Activated T-cell treated with anti-CD3 and anti-CD28 coated beads for 48 hours (primary cell): ENCODE measurements at places on chromosomes 5 and 9.

DNA sequence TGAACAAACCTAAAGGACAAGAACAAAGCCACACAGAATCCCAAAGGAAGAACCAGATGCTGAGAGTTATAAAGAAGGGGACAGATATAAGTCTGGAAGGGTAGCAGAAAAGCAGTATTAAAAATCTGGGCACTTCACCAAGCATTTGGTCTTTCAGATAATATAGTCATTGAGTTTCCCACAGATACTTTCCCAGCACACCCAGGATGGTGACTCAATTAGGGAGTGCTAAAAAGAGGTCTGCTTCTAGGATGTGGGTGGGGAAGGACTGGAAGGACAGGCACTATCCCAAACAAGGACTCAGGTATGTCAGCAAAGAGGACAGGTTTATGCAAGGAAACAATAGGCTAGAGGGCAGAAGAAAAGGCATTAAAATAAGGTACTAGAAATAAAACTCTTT, 59.3 kb downstream of the DIAPH1 start:
- no peak for DNase-seq

DNA sequence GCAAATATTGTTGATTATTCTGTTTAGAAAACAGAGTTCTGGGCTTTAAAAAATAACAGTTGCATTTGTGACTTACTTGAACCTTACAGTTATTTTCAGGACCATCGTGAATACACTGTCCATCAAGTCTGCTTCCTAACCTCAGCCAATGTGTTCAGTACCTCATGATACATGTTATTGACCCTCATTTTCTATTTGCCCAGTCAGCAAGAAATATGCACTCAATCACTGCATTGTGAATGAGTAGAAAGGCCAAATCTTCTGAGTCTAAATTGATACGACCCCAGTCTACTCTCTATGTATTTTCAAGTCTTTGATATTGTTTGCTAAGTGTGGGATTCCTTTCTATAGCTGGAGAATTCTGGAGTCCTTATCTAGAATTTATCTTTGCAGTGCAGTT, 156.2 kb downstream of the RAB3C start:
- no peak for DNase-seq

GRCh38 chr5:174483411-174483810, 241.0 kb upstream of the MSX2 start:
- DNase-seq = no peak

DNA sequence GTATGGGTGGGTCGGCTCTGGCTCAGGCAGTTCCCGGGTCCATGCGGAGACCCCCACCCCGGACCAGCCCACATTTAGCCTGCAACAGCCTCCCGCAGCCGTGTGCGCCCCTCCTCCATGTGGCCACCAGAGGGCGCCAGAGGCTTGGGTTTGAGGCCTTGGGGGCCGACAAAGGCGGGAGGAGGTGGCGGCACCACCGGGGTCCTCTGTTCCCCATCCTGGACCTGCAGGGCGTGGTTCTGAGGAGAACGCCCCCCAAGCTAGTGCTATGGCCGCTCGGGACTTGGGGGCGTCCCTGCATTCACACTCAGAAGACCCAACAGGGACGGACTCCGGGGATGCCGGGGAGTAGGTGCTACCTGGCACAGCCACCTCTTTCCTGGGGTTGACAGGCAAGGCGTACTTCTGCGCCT, 16.5 kb downstream of the ASS1 start:
- DNase-seq = peak; percentile 65

DNA sequence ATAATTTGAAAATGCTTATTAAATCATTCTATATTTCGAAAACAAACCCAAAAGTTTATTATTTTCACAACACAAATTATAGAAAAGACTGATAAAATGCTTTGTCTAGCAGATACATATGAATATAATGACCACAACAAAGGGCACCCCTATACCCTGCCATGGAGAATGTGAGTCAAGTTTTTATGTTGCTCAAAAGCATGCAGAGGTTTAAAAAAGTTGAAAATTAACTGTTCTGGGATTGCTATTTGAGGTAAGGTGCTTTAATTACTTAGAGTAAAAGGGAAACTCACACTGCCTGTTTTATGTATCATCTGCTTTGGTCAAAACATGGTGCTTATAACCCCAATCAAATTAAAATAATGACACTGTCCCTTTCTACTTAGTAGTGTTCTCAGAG, 41.0 kb downstream of the MLANA start:
- DNase-seq = no peak

DNA sequence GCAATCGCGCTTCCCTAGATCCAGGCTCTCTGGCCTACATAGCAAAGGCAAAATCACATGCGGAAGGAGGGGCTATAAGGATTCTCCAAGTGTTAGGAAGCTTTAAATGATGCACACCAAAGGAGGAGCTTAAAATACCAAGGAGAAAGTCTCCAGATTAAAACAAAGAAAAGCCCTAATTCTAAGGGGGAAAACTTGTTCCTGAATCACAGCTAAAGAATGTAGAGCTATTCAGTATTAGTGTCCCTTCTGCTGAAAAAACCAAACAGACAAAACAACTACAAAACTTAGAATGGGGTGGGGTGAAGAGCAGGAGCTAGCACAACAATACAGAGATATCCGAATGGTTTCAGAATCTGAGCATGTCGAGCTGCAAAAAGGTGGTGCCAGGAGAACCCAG, 213.7 kb downstream of the DCP2 start:
- no peak for DNase-seq

DNA sequence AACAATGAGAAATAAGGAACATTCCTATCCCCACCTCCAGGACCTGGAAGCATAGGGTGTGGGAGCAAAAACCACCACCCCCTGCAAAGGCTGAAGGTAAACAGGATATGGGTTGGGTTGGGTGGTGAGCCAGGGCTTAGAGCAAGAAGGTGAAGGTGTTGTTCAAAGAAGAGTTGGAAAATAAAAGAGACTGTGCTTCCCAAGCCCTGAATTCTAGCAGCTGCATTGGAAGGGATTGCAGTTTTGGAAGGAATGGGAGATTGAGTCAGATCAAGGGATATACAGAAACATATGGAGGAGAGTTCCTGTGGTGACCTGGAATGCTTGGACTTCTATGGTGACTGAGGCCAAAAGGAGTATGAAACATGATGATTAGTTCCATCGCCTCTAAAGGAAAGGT, 24.7 kb upstream of the MTAP start:
- no peak for DNase-seq

GRCh38 chr5:57184322-57184721, 10.5 kb downstream of the GPBP1 start:
- no peak for DNase-seq

DNA sequence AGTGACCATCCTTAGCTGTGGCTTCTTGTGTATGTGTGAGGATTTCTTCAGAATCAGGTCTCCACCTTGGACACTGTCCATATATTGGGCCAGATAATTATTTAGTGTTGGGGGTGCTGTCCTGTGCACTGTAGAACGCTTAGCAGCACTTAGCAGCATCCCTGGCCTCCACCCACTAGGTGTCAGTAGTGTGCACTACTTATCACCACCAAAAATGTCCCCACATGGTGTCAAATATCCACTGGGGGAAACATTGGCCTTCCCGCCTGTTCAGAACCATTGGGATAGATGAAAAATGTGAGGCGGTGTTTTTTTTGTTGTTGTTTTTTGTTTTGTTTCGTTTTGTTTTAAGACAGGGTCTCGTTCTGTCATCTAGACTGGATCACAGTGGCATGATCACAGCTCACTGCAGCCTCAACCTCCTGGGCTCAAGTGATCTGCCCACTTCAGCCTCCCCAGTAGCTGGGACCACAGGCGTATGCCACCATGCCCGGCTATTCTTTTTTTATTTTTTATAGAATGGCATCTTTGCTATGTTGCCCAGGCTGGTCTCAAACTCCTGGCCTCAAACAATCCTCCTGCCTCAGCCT, 67.7 kb downstream of the TENT4A start:
- DNase-seq = peak; percentile 15

DNA sequence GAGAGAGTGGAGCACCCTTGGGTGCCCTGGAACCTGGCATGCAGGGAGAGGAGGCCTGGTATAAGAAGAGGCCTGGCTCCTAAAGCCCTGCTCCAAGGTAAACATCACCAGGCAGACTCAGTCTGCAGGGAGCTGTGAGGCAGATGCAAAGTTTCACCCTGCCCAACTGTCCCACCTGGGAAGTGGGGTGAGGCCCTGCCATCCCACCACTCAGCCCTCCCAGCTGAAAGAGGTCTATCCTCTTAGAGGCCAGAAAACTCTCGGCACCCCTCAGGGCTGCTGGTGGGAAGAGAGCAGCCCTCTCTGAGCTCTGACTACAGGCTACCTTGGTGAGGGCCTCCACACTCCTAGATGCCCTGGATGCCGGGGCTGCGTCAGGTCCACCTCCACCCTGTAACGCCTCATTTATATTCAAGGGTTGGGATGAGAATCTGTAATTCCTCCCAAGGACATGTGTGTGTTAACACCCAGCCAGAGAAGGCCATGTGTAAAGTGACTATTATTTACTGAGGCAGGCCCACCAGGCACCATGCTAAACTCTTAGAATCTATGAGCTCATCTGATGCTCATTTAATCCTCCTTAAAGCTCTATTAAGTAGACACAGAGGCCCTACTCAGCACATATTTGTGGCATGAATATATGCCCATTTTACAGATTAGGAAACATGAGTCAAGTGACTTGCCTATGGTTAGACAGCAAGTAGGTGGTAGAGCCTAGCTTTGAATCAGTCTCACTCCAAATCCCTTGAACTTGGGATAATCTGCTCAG, 205.9 kb downstream of the FSTL4 start:
- DNase-seq = no peak

DNA sequence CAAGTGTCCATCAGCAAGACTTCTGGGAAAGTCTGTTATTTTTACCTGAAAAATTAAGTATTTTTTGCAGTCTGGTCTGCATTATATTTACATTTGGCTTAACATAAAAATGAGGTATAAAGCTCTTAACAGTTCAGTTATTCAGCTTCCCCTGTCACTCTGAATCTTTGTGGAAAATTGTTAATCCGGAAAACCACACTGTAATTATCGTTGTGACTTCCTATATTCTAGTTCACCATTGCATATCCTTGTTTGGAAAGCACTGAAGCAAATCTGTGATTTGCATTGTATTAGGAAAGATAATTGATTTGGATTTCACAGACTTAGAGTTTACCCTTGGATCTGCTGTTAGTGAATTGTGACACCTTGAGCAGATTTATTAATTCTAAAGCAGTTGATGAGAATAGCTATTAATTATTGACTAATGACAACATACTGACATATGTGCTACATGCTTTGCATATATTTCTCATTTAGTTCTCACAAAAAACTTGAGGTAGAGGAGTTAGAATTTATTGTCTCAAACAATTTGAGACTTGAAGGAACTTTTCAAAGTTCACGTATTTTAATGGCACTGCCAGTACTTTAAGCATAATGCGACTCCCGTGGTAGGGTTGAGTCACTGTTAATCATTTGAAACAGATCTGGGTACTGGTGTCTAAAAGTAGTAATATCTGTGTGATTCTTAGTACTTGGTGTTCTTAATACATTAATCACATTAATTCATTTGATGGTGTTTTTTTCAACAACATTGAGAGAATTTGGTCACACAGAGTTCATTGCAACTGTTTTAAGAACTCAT, 71.8 kb upstream of the LRRC70 start:
- no peak for DNase-seq

DNA sequence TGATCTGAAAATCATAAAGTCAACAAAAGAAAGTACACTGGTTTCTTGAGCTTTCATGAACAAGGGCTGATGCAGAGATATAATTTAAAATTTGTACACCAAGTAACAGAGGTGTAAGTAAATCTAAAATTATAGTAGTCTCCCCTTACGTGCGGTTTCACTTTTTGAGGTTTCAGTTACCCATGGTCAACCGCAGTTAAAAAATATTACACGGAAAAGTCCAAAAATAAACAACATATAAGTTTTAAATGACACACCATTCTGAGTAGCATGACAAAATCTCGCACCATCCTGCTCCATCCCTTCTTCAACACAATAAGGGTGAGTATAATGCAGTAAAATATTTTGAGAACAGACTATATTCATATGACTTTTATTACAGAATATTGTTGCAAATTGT, 54.4 kb downstream of the AUH start:
- no peak for DNase-seq

DNA sequence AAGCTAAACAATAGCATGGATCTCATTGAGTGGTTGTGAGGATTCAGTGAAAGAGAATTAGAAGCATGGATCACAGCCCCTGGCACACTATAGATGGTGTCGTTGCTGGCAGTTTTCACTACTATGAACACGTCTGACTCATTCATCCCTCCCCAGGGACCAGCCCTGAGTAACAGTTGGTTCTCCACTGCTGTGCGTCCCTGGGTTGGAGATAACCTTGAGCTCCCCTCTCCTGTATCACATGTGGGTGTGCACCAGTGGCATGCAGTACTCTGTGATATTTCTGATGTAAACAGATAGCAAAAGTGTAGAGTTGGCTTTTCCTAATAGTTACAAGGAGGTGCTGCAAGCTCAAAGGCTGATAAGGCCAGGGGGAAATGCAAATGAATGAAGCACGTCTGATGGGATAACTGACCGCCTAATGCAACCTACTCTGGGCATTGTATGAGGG, 8.8 kb upstream of the LCP2 start:
- no peak for DNase-seq

DNA sequence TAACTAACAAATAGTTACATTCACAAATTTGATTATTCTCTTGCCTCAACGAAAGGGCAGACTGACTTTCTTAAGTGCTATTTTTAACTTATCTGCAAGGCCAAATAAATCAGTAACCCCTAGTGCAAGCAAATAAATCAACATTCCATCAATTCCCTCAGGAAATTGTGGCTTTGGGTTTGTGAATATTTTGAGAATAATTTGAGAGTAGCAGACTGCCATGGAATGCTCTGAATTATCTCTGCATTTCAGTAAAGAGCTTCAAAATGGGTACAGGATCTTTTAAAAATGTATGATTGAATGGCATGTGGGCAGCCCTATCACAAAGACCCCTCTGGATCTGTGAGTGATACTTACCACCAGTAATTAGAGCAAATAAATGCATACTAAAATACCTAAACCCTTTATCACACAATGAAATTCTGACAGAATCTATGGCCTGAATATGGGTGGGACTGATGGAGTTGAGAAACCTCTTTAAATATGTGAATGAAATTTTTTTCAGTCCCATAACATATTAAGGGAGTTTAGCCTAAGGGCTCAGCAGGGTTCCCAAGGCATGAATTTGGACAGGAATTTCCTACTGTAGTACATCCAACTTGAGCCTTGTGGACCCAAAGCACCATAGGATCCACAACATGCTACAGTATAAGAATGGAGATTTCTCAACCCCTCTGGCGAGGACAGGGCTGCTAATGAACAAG, 92.5 kb upstream of the ITGA2 start:
- no peak for DNase-seq

GRCh38 chr5:133499895-133500294, 112.4 kb downstream of the FSTL4 start:
- DNase-seq = no peak

DNA sequence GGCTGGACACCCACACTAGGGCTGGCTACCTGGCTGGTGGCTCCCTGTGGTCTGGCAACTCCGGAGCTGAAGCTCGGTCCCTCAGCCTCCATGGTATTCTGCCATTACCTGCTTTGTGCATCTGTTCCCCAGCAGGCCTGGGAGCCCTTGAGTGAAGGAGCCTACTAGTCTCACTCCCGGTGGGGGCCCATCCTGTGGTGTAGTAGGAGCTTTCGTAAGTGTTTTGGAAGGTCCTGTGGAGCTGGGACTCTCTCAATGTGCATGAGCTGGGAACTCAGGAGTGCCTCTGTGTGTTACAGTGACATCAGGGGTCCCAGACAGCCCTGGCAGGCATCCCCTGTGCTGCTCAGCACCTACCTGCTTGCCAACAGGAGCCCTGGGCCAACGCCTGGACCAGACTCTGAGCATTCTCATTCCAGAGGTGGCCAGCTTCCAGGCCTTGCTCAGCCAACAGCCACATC, 267.1 kb downstream of the GADD45G start:
- no peak for DNase-seq

GRCh38 chr9:127987103-127987614, 6.4 kb upstream of the EEIG1 start:
- no peak for DNase-seq
